Gastroesophageal sphincter (tissue), 4 donors: ENCODE measurements at places on chromosomes 2 and 18. TPM values are rescaled to one million over a fixed set of nuclear protein-coding genes. Genes with fewer than 3 reads are reported as not detected.

GRCh38 chr2:178008636-178009289, 63.8 kb downstream of the PDE11A start:
- no peak overlapping the region for H3K27ac ChIP-seq
- no peak for ATAC-seq
- H3K4me3 ChIP-seq, result no peak overlapping the region
- no peaks in the 10 kb centered on the region for H3K4me1 ChIP-seq
- no peaks in the 10 kb centered on the region for H3K27me3 ChIP-seq
- no peaks in the 10 kb centered on the region for H3K36me3 ChIP-seq

DNA sequence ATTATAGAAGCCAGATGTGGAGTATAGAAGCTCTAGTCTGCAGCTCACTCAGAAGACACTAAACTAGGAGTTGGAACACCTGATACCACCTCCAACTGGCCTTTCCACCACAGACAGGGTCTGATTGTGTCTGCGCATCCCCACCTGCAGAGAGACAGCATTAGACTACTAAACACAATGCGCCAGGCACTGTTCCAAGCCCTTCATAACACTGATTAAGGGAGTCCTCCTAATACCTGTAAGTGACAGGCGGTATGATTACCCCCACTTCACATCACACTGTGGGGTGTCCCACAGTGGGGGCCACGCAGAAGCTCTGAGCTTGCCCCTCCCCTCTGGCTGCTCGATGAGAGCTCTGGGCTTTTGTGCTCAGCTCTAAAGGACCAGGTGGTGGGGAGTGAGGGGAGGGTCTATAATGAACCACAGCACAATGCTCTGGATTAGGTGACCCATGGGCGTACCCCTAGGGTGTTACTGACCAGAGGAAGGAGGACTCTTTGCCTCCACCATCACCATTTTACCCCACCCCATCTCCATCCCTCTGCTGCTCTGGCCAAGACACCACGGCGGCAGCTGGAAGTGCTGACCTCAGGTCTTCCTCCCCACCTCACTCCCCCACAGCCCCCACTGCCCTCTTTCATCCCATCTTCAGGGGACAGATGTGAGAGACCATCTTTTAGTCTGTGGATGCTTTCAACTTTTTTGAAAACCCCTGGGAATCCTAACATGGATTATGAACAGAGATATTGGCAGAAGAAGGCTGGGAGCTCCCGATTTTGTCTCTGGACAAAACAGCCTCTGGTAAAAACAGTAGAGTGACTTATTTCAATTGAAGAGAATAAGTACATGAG, 145.1 kb downstream of the GFPT1 start:
- H3K27ac ChIP-seq, result peak overlapping the region; percentile 53
- H3K27me3 ChIP-seq, result no peaks in the 10 kb centered on the region
- H3K4me3 ChIP-seq, result no peak overlapping the region
- H3K4me1 ChIP-seq, result peaks cover 53% of the 10 kb centered on the region

TCF23 gene
- not detected for total RNA-seq

IL1R2 gene
- total RNA-seq, result 14.0 TPM
